M059J (cell line): ENCODE measurements at places on chromosomes 7 and 10. TPM values are rescaled to one million over a fixed set of nuclear protein-coding genes. Genes with fewer than 3 reads are reported as not detected.

DNA sequence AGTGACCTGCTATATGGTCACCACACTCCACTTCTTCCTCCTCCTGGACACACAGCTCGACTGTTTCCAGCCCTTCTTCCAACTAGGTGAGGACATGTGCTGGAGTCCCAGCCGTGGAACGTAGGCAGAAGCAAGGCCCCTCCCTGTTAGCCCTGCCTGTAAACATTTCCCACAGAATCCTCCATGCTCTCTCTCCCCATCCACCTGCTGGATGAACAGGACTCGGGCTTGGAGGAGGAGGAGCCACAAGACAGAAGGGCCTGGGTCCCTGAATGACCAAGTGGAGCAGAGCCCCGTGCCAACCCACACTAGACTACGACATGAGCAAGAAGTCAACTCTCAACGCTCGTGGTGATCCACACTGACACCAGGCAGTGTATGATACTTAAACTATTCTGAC lies 9.9 kb downstream of the CNPY1 start:
- DNase-seq, result no peak

DNA sequence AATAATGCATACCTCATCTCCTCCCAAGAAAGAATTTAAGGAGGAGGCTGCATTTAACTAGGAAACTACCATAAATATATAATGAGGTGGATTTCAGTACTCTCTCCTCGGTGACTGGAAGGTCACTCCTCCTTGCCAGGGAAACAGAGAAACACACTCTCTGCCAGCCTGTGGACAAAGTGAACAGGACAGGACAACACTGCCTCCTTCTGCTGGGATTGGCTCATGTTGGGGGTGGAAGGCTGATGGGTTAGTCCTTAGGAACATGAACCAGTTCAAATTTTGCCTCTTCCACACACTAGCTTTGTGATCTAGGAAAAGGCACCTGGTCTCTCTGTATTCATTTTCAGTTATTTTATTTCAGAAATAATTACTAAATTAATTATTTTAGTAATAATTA lies 50.6 kb upstream of the STEAP4 start:
- DNase-seq, result peak; percentile 28

DNA sequence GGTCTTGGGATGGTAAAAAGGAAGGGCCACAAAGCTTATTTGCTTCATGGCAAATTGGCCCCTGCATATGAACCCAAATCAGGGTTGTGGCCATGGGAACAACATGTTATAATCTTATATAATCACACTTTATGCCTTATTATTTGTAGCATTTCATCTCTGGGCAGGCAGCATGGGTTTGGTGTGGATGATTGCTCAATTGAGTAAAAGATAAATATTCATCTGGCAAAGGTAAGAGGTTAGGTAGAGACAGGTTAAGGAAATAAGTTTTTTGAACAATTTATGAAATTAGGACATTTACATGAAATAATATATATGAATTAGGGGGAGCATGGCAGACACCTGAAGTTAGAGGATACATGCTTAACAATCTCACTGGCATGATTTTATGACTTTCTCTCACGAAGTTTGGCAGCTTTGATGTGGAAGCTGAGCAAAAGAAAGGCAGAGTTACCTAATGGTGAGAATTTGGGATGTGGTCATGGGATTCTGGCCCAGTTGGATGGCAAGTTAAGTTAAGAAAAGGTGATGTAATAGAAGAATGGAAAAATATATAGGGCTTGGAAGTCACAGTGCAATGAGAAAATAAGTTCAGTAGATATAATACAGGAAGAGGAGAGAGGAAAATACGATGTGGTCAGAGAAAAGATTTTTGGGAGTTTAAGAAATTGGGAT lies 88.1 kb upstream of the FAM3C start:
- no peak for DNase-seq

The GPC2 gene
- 2.8 and 4.2 TPM in 2 replicates for total RNA-seq

The ZNF736 gene
- 3.1 and 6.5 TPM in 2 replicates for total RNA-seq

The AQP1 gene
- total RNA-seq, result 0.62 and 0.74 TPM in 2 replicates
